ENCODE measurements at places on chromosomes 3 and 15.
A peak's percentile ranks its signal among the peaks of the same experiment; 100 is the strongest.

- DNase-seq, result no peak
Observed at GRCh38 chr3:158205994-158206393, 96.1 kb downstream of the RSRC1 start.

- no peak for DNase-seq
Observed at GRCh38 chr15:31732726-31733125, 297.6 kb upstream of the CHRNA7 start.

- DNase-seq, result no peak
Observed at GRCh38 chr3:30073040-30073439, 533.4 kb upstream of the TGFBR2 start.

DNA sequence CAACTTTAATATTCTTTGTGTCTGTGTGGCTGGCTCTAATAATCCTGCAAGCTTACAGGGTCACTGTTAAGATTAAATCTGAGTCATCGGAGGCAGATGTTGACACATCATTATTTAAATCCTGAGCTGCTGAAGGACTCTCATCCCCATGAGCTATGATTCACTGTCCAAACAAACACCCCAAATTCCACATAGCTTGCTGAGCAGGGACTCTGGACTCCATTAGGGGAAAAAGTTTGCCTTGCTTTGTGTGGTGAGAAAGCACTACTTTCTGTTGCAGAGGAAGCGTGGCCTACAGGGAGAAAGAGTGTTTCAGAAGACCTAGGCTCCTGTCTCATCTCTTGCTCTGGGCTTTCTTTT is 213.7 kb downstream of the PDCD6IP start:
- DNase-seq, result peak; percentile 97

GRCh38 chr3:135991621-135992020 is 26.1 kb downstream of the PPP2R3A start:
- DNase-seq, result no peak

All from non-pigmented ciliary epithelial cell (primary cell).